ENCODE measurements at places on chromosomes 12 and 14. TPM values are rescaled to one million over a fixed set of nuclear protein-coding genes. Genes with fewer than 3 reads are reported as not detected.

PPP1R1A gene
- total RNA-seq = not detected

SERPINA12 gene
- total RNA-seq = not detected

PLEKHG7 gene
- total RNA-seq = not detected

BIN2 gene
- total RNA-seq = not detected

FITM1 gene
- not detected for total RNA-seq

PIWIL1 gene
- total RNA-seq = not detected

GPR135 gene
- total RNA-seq = 2.9 TPM

AKAP5 gene
- 0.16 TPM for total RNA-seq

PARPBP gene
- total RNA-seq = 24.2 TPM

KLHL33 gene
- total RNA-seq = not detected

SOX5 gene
- total RNA-seq = 10.4 TPM

HSP90B1 gene
- 1,069 TPM for total RNA-seq

ARHGAP9 gene
- not detected for total RNA-seq

LRP1-AS gene
- not detected for total RNA-seq

SLC25A21 gene
- 1.8 TPM for total RNA-seq

CFAP54 gene
- 0.05 TPM for total RNA-seq

LLPH gene
- 43.1 TPM for total RNA-seq

KNTC1 gene
- 38.7 TPM for total RNA-seq

RBP5 gene
- total RNA-seq = not detected

RFLNA gene
- total RNA-seq = not detected

C12orf60 gene
- total RNA-seq = 15.9 TPM

CCDC196 gene
- not detected for total RNA-seq

ISCA2 gene
- 36.6 TPM for total RNA-seq

SLC17A8 gene
- total RNA-seq = not detected

KRT73 gene
- not detected for total RNA-seq

B4GALNT1 gene
- 11.2 TPM for total RNA-seq

PTPRQ gene
- total RNA-seq = not detected

KCNJ8 gene
- total RNA-seq = not detected

KCNC2 gene
- total RNA-seq = not detected

All from SK-MEL-5 (cell line).